ENCODE measurements at places on chromosomes 1 and 21.

DNA sequence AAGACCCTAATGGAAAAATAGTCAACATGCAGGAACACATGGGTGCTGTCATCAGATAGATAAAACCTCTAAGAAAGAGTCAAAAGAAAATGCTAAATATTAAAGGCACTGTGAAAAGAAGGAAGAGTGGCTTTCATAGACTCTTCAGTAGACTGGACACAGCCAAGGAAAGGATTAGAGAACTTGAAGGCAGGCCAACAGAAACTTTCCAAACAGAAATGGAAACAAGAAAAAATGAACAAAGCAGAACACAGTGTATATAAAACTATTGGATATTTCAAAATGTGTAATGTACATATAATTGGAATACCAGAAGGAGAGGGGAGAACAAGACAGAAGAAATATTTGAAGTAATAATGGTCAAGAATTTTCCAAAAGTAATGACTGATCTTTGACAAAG is 431.9 kb downstream of the MATN1 start:
- no peak for DNase-seq

- peak; percentile 81 for DNase-seq
Observed at GRCh38 chr21:15430577-15430976, 299.2 kb upstream of the USP25 start.

DNA sequence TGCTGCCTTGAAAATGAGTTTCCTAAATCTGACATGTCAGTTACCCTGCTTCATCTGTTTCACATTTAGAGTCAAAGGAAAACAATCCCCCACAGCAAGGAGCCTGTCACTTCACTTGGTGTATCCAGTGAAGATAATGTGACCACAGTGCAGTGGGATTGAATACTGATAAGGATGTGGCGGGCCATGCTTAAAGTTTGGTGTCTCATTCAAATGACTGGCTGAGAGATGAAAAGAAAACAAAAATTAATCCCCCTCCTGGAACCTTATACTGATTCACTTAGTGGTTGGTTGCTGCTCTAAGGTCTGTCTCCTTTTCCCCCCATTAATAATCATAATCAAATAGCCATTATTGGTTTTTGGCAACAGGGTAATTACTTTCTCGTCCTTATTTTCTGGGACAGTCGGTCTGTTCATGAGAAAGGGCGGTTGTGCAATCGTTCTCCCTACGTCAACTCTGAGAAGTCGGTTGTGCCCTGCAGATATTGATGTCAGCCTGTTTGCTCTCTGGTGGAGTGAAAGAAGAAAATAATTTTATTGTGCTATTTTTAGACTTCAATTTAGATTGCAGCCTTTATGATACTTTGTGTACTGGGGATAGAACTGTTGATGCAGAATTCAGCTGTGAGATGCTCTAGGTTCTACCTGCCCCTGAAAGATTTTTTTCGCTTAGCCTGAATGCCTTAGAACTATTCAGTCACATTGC is 360.2 kb downstream of the DISC1 start:
- peak; percentile 55 for DNase-seq

- DNase-seq, result no peak
Observed at GRCh38 chr1:106584676-106585075, 471.8 kb upstream of the PRMT6 start.

GRCh38 chr1:160544647-160545046 is 21.6 kb upstream of the SLAMF6 start:
- peak; percentile 1 for DNase-seq

GRCh38 chr1:229863651-229864545 is 203.1 kb upstream of the GALNT2 start:
- DNase-seq, result no peak

DNA sequence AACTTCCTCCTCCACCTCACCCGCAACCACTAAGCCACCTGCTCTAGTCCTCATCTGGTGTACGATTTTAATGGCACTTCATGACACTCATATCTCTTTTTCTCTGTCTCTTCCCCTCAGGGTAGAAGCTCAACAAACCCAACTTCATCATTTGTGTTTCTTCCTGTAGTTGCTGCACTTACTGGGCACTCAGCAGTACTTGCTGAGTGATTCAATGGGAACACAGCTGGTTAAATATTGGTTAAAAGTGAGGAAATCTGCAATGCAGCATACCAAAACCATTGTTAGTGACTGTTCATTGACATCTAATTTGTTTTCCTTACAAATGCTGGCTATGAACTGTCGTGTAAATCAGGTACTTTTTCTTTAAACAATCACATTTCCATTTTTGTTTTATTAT is 541.1 kb upstream of the PRMT6 start:
- DNase-seq, result no peak

GRCh38 chr1:100960098-100960497 is 64.2 kb downstream of the SLC30A7 start:
- DNase-seq, result no peak

DNA sequence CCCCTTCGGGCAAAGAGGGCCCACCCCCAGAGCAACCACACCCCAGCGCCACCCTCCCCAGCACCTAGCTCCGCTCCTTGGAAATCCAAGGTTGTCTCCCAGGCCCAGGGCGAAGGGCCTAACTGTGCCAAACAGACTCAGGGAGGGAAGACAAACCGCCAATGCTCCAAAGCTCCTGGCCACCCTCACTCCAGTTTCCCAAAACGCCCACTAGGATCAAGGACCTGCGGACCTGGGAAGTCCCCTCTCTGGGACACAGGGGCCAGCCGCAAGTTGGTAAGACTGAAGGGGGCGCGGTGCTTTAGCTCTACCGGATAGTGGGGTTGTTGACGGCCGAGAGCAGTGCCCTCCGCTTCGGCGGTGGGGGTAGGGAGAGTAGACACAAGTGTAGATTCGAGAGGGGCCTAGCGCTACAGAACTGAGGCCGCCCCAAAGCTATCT is 581 bp downstream of the IRF6 start:
- no peak for DNase-seq

Measured in fibroblast of mammary gland (primary cell).